Activated naive CD4-positive, alpha-beta T cell treated with anti-CD3 and anti-CD28 coated beads, Interleukin-2, amount 10 ng/mL, durations not matched to agents 7 days and 5 days (primary cell): ENCODE measurements at places on chromosomes 2 and 18.

- DNase-seq: no peak
- H3K27me3 ChIP-seq: no peaks in the 10 kb centered on the region
- H3K27ac ChIP-seq: no peak overlapping the region
- no peak overlapping the region for H3K4me3 ChIP-seq
- H3K4me1 ChIP-seq: no peaks in the 10 kb centered on the region
Measured at GRCh38 chr2:179899666-179900065, 38.3 kb upstream of the ZNF385B start.

DNA sequence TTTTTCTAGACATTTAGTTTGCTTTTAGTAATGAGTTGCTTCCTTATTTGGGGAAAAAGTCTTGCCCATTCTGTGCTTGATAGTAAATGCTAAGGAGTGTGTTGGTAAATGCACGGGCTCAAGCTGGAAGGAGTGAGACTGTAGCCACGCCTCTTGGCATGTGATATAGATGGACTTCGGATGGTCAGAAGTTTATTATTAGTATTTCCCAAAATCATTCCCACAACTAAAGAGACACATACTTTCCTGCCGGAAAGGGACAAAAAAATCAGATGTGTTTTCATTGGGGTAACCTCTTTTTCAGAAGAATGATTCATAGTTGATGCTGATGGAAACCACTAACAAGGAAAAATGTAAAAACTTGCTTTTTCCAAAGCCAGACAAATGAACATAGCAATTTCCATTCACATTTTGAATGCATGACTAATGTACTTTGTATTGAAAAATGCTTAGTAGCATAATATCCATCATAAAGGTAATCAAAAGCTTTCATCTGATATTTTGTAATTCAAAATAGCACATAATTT lies 133.2 kb downstream of the ZNF532 start:
- H3K27me3 ChIP-seq: peaks cover 12% of the 10 kb centered on the region
- no peak overlapping the region for H3K4me3 ChIP-seq
- DNase-seq: no peak
- H3K36me3 ChIP-seq: no peaks in the 10 kb centered on the region
- no peak overlapping the region for H3K27ac ChIP-seq

DNA sequence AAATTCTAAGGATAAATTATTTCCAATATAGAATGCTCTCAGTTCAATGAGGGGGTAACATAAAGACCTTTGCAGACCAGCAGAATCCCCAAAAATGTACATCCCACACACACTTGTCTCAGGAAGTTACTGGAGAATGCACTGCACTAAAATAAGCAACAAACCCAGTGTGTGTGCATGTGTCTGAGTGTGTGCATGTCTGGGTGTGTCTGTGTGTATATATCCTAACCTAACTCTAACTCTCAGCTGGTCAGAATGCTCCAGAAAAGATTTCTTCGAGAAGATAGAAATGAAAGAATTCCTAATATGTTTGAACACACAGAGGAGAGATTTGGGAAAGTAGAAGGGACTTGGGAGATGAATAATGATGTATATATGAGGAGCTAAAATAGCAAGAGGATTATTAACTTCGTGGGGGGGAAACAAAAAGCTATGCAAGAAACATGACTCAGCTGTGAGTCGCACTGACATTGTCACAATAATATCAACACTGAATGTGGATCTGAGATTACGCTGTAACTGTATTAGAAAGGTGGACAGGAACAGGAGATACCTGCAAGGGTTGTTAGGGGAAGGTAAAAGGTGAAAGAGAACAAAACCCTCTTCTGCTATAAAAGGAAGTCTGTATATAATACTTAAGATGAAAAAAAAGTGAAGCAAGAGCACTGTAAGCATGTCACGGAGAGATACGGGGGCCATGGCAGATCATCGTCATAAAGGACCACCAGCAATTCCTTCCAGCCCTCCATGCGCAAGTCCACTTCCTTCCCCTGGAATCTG lies 11.1 kb downstream of the COLEC12 start:
- no peaks in the 10 kb centered on the region for H3K4me1 ChIP-seq
- H3K36me3 ChIP-seq: no peaks in the 10 kb centered on the region
- H3K4me3 ChIP-seq: no peak overlapping the region
- peaks cover 3% of the 10 kb centered on the region for H3K27me3 ChIP-seq

- H3K27me3 ChIP-seq: no peaks in the 10 kb centered on the region
- DNase-seq: no peak
- no peak overlapping the region for H3K4me3 ChIP-seq
- H3K36me3 ChIP-seq: no peaks in the 10 kb centered on the region
Measured at GRCh38 chr2:1055014-1055595, 104.5 kb downstream of the SNTG2 start.
